ENCODE measurements at places on chromosomes 5 and 9. TPM values are rescaled to one million over a fixed set of nuclear protein-coding genes. Genes with fewer than 3 reads are reported as not detected.

DNA sequence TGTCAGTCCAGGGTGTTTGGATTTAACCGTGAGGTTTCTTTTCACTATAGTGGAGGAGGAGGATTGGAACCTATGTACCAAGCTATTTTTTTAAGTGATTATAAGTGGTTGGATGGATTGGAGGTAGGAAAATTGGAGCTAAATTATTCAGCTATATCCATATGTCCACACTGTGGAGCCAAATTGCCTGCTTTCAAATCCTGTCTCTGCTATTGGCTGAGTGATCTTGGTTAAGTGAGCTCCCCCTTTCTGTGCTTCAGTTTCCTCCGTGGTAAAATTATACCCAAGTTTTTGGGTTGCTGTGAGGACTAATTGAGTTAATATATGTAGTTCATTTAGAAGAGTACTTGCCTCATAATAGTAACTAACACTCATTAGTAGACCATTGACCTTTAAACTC, 2.5 kb downstream of the CENPP start:
- H3K27ac ChIP-seq: no peak overlapping the region
- H3K4me3 ChIP-seq: no peak overlapping the region
- DNase-seq: no peak
- peaks cover 23% of the 10 kb centered on the region for H3K4me1 ChIP-seq
- H3K27me3 ChIP-seq: no peaks in the 10 kb centered on the region
- H3K36me3 ChIP-seq: no peaks in the 10 kb centered on the region

The FSTL4 gene
- 1.3 TPM for total RNA-seq

DNA sequence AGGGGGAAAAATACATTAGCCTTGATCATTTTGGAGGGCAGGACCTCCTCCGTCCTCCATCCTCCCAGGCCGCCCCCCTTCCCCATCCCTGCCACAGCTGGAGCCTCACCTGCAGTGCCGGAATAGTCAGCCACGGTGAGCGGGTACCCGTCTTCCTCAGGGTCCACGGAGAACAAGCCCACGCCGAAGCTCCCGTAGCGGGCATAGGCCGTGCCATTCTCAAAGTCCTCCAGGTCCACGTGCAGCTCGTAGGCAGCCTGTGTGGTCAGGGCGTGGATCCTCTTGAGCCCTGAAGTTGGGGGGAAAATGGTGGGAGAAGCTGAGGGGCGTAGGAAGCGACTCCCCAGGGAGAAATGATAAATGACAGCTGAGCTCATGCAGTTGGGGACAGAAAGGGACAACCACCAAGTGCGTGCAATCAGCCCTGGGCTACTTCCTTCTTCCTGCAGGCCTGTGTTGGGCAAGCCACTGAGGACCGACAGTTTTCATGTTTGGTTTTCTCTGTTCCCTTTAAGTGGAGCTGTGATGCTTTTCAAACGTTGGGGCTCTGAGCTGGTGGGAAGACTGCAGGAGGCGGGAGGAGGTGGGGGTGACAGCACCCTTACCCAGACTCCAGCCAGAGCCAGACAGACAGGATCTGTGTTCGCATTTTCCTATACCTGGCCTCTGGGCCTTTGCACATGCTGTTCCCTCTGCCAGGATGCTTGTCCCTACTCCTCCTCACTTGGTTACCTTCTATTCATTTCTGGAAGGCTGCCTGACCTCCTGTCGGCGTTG, 8.7 kb upstream of the QRFP start:
- no peak overlapping the region for H3K4me3 ChIP-seq
- DNase-seq: no peak

DNA sequence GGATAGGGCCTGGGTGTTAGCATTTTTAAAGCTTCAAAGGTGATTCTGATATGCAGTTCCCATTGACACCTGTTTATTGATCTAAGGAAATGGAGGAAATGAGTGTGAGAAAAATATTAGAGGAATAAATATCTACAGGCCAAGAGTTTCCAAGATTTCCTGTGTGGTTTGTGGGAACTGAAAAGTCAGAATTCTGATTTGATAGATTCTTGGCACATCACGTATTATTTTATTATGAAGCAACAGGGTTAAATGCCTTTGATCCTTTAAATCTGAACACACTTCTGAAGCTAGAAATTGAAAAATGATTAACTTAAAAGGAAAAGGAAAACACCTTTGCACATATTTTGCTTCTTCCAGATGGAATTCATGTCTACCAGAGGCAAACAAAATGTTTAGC, 113.7 kb downstream of the CD180 start:
- no peaks in the 10 kb centered on the region for H3K27me3 ChIP-seq
- peak overlapping the region; percentile 15 for H3K27ac ChIP-seq
- peaks cover 22% of the 10 kb centered on the region for H3K4me1 ChIP-seq
- no peak for DNase-seq
- no peak overlapping the region for H3K4me3 ChIP-seq

- H3K27ac ChIP-seq: no peak overlapping the region
- no peaks in the 10 kb centered on the region for H3K36me3 ChIP-seq
Observed at GRCh38 chr9:37293664-37294524, 128.6 kb upstream of the GRHPR start.

DNA sequence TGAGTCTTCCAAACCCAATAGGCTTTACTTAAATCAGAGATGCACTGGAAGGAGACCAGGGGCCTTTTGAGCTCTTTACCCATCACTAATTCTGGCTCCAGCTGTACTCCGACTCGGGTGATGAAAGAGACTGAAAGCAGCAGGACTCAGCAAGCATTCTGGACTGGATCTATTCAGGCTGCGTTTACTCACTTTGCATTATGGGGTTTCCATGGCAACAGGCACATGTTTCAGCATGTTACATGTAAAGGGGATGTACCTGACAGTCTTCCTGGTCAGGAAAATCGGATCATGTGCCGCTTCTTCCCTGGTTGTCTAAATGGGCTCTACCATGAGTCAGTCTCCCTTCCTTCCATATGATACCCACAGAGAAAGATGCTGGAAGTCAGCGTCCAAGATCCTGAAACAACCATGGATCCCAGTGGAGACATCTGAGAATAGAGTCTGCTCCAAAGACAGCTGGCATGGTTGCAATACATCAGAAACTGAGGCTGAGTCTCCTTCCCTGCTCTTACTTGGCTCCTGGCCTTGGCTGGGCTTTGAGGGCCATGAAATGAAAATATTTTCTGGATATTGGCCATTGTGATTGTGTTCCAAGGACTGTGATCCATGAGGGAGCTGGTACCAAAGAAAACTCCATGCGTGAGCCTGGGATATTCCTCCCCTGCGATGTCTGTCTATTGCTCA, 102.5 kb upstream of the TNC start:
- H3K4me3 ChIP-seq: no peak overlapping the region
- no peak for DNase-seq
- H3K36me3 ChIP-seq: no peaks in the 10 kb centered on the region
- no peak overlapping the region for H3K27ac ChIP-seq
- H3K27me3 ChIP-seq: no peaks in the 10 kb centered on the region

The FCN2 gene
- total RNA-seq: not detected

DNA sequence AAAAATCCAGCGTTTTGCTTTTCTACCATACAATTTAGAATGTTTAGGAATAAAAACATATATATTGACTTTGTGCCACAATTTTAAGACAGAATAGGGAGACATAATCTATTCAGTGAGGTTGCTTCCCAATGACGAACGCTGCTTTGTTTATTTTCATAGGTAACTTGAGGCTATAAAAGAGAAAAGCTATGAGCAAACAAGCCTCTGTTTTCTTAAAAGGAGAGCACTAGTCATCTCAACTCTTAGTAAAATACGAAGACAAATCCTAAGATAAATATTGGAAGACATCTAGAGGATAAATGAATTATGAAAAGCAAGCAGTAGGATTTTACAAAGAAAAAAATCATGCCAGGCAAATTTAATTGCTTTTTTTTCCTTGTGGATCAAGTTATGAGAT, 363.6 kb downstream of the ANXA1 start:
- no peaks in the 10 kb centered on the region for H3K4me1 ChIP-seq
- no peaks in the 10 kb centered on the region for H3K36me3 ChIP-seq
- no peak for DNase-seq
- no peaks in the 10 kb centered on the region for H3K27me3 ChIP-seq
- H3K4me3 ChIP-seq: no peak overlapping the region
- H3K27ac ChIP-seq: no peak overlapping the region

The SLC35D2 gene
- 25.1 TPM for total RNA-seq

The HEMGN gene
- not detected for total RNA-seq

Measured in body of pancreas (tissue), 4 donors.